ENCODE measurements at places on chromosomes 2 and 18. TPM values are rescaled to one million over a fixed set of nuclear protein-coding genes. Genes with fewer than 3 reads are reported as not detected.
A peak's percentile ranks its signal among the peaks of the same experiment; 100 is the strongest.

The CIB4 gene
- not detected for total RNA-seq

DNA sequence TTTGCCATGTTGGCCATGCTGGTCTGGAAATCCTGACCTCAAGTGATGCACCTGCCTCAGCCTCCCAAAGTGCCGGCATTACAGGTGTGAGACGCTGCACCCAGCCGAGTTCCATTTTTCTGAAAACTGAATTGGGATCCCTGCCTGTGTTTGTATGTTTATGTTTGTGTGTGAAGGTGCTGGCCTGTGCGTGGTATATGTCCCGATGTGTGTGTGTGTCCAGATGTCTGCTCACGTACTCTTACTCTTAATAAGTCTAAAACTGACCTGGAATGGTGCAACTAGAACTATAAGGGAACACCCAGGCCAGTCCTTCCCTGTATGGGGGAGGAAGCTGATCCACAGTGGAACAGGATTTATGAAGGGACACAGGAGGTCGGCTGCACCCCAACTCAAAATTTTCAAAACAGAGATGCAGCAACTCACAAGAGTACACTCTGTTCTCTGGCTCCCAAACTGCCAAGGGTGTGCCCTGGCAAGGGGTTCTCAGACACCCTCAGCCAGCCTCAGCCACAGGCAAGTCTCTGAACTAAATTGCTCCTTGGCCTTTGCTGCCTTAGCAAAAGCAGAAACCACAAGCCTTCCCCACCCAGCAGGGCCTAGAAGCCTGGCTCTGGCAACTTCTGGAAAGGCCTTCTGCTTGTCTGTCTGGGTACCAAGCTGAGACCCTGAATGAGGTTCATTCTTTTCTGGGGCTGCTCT lies 36.5 kb downstream of the RHOB start:
- DNase-seq, result no peak
- H3K4me3 ChIP-seq, result no peak overlapping the region
- no peaks in the 10 kb centered on the region for H3K36me3 ChIP-seq
- no peak overlapping the region for H3K27ac ChIP-seq

DNA sequence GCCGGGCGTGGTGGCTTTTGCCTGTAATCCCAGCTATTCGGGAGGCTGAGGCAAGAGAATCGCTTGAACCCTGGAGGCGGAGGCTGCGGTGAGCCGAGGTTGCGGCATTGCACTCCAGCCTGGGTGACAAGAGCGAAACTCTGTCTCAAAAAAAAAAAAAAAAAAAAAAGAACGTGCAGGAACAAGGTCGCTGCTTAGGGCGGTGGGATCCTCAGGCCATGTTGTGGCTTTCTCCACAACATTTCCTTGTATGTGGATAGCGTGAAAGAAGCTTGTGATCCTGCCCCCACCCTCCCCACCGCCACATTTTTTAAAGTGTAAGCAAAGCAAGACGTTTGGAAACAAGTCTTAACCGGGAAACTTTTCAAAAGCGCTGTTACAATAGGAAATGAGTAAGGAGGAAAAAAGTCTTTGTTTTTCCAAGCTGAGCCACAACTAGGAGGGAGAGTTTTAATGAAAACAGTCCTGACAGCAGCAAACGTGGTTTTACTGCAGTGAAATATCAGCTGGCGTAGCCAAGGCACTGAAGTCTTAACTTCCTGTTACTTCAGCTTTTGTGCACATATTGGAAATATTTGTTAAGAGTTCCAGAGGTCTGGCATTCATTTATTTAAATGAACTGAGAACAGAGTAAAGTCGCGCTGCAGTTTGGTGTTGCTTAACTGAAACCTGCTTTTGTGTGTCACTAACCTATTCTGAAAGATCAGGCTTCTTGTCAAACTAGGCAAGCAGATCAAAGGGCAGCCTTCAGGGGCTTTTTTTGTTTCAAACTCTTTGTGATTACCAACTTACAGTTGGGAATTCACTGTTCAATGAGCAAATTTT lies 3.8 kb downstream of the TGIF1 start:
- H3K27ac ChIP-seq, result peak overlapping the region; percentile 79
- H3K4me3 ChIP-seq, result peak overlapping the region; percentile 81
- peaks cover 17% of the 10 kb centered on the region for H3K4me1 ChIP-seq
- peaks cover 10% of the 10 kb centered on the region for H3K36me3 ChIP-seq

DNA sequence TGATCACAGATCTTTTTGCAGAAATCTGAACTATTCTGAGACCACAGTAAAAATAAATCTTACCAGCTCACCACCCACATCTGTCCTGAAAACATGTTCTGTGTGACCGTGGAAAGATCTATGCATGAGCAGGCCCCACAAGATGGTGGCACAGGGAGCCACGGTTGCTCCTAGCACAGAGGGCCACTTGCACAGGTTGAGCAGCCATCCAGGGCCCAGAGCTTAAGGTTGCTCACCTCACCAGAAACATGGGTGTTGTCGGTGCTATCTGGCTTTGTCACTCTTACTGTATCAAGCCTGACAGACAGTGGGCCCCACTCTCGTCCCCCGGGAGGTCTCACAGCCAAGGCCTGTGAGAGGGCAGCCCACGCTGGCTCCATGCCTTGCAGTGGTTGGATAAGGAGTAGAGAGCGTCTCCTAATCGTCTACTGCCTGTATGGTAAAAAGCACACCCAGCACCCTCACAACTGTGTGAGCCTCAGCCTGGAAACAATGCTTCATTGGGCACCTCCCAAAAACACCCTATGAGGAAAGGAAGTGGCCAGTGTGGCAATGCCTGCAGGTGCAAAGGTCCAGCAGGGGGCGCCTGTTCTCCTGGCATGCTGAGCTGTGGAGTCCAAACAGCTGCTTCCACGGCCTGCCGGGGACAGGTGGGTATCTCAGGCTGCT lies 19.6 kb downstream of the TUBB6 start:
- no peak overlapping the region for H3K27ac ChIP-seq
- H3K4me1 ChIP-seq, result peaks cover 6% of the 10 kb centered on the region
- H3K27me3 ChIP-seq, result no peaks in the 10 kb centered on the region
- peaks cover 10% of the 10 kb centered on the region for H3K36me3 ChIP-seq

Data from activated naive CD8-positive, alpha-beta T cell treated with anti-CD3 and anti-CD28 coated beads, Interleukin-2, amount 10 ng/mL, durations not matched to agents 7 days and 5 days (primary cell).